GM19239 (cell line): ENCODE measurements at places on chromosomes 11 and 22.

DNA sequence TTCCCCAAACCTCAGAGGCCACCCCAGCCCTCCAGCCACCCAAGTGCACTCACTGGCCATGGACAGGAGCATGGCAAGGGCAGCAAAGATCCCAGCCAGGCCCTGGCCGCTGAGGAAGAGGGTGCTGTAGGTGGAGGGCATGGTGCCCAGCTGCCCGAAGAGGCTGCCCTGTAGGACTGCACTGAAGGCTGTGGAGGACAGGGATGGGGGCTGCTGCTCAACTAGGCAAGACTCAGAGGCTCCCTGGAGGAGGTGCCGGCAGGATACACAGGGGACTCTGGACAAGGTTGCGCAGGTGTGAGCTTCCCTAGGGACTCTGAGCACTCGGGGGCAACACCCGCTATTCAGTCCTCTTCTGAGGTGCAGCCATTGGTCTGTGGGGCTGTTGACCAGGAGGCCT lies 3.1 kb downstream of the SLC29A2 start:
- DNase-seq = no peak

- DNase-seq = peak; percentile 77
Measured at GRCh38 chr11:575313-575995, 816 bp upstream of the PHRF1 start.

DNA sequence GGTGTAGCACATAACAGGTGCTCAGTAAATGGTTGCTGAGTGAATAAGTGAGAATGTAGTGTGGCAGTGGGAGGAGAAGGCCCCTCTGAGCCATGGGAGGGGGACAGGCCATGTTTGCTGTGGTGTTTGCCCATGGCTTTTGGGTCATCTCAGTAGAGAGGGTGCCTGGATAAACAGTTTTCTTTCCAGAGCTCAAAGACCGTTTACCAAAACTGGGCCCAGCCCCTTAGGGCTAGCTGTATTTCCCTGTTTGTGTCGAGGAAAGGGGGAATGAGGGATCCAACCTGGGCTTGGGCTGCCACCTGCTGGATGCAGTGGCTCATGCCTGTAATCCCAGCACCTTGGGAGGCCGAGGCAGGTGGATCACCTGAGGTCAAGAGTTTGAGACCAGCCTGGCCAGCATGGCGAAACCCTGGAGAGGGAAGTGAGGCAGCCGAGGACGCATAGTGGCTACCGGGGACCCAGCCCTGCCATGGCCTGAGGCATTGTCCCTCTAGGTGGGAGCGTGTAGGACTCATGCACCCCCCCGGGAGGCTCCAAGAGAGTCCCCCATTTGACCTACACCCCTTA lies 8.7 kb upstream of the LTO1 start:
- DNase-seq = no peak

DNA sequence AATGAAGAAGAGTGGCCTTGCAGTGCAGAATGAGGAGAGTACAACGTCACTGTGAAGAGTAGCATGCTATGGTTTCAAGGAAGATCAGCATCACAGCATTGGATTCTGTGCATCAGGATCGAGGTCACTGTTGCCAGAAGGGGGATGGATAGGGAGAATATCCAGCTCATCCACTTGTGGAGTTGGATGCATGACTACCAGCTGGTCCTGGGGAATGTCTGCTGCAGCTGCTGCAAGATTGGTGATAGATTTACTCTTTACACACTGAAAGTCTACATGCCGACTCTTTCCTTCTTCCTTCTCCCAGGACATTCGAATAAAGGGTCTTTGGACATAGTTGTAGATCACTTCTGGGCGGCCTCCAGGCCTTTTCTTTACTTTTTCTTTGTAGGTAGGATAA lies 74.3 kb downstream of the BTBD10 start:
- no peak for DNase-seq

DNA sequence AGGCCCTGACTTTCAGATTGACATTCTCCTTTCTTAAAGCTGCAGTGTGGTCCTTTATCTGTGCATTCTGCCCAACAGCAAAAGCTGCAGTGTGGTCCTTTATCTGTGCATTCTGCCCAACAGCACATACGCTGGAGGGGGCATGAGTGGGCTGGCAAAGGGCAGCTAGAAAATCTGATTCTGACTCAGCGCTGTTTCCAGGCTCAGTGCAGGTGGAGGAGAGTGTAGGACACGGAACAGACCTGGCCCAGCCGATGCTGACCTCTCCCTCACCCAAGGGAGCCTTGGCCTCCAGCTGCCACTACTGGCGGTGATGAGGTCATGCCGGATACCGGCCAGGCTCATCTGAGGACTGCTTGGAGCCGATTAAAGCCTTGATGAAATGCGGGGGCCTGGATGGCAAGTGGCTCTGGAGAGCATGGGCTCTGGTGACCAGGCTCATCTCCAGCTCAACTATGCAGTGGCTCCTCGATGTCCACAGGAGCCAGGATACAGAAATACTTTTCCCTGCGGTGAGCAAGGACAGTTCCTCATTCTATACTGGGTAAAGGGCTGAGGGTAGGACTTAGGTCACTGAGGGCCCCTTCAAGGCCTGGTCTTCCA lies 84.6 kb downstream of the CLPB start:
- no peak for DNase-seq

DNA sequence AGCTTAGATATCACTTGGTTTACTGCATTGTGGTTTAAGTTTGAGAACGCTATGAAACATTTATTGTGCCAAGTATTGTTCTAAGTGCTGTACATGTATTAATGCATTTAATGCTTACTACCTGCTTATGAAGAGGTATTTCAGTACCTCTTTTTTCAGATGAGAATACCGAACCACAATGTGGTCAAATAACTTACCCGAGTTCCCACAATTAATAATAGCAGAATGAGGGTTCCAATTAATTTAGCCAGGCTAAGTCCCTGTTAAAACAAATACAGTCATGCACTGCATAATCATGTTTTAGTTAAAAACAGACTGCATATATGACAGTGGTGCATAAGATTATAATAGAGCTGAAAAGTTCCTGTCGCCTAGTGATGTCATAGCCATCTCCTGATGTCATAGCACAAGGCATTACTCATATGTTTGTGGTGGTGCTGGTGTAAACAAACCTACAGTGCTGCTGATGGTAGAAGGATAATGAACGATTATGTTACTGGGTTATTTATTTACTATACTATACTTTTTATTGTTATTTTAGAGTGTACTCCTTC lies 4.3 kb downstream of the ZC3H12C start:
- no peak for DNase-seq

- no peak for DNase-seq
Measured at GRCh38 chr11:104142698-104143097, 21.2 kb downstream of the PDGFD start.

- no peak for DNase-seq
Measured at GRCh38 chr11:124732230-124732629, 7.5 kb upstream of the NRGN start.

DNA sequence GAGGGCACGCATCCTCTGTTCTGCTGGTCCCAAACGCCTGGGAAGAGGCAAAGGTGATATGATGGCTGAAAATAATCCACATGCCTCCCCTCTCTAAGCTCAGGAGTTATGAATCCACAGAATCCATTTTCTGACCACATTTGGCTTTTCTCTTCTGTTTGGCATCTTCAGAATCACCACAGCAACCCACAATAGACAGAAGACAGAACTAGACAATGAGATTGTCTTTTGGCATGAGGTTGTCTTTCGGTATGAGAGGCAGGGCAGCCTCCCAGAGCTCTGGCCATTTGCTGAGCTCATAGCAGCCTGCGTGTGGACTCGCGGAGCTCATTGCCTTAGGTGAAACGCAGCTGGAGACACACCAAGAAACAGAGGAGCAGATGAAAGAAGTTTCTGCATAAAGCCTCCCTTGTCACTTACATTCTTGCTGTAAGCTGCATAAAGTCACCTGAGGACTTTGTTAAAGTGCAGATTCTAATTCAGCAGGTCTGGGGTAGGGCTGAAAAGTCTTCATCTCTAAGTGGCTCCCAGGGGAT lies 868.0 kb downstream of the NTM start:
- no peak for DNase-seq

GRCh38 chr22:50114221-50115021 lies 24.6 kb downstream of the MOV10L1 start:
- no peak for DNase-seq

DNA sequence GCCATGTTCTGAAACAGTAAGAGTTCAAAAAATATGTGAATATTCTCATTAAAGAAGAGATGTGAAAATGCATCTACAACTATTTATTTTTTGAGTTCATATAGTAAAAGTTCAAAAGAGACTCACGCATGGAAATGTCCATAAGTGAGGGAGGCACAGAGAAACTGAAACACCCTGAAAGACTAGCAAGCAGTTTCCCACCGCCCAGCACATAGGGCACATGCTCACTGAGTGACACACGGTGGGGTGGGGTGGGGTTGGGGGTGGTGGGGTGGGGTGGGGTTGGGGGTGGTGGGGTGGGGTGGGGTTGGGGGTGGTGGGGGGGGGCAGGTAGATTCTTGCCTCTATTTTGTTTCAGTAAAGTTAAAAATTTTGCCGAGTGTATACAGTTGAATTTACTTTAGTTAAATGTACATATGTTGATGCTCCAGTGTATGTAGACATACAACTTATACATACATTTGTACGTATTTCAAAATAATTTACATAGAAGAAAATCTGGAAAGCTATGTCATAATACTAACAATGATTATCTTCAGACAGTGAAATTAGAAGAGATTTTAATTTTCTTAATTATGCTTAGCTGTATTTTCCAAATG lies 6.3 kb downstream of the CCDC34 start:
- DNase-seq = no peak

DNA sequence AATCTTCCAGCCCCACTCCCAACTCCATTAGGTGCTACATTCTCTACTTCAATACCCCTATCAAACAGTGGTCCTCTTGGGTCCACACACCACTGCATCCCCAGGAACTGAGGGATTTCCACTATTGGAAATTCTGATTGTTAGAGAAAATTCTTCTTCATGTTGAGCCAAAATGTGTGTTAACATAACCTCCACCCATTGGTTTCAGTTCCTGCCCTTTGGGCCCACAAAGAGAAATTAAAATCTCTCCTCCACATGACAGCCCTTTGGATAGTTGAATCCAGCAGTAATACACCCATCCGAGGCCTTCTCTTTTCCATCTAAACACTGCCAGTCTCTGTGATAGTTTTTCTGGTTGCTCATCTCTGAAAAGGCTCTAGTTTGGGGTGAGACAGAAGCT lies 2.1 kb downstream of the VSIG2 start:
- DNase-seq = no peak

- no peak for DNase-seq
Measured at GRCh38 chr11:122440811-122441665, 214.5 kb upstream of the UBASH3B start.

- DNase-seq = no peak
Measured at GRCh38 chr11:41665441-41666360, 206.2 kb upstream of the LRRC4C start.

GRCh38 chr11:96263238-96263763 lies 79.7 kb downstream of the MAML2 start:
- DNase-seq = no peak

DNA sequence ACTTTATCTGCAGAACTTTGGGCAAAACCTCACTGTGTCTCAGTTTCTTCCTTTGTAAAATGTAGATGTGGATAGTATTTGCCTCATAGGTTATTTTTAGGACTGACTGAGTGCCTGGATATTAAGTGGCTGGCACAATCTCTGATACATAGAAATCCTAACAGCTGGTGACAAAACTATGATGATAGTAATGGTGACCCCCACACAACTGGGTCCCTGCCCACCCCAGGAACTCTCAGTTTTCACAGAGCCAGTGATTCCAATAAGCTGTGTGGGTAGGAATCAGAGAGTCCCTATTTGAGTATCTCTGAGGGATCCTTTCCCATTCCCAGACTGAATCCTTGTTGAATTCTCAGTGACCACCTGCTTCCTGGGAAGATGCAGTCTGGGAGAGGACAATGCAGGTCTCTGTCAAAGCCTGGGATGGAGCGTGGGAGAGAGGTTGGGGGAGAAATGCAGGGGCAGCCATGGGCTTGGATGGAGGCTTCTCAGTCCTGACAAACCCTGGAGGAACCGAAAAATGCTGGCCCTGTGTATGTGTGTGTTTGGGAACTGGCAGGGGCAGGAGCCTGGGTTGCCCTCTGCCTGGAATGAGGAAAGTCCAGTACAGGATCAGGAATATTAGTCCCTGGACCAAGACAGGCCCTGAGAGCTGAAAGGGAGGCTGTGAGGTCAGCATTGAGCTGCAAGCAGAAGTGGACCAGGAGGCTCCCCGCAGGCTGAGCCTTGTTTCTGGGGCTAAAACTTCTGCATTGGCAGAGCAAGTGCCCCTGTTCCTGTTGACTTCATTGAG lies 6.1 kb upstream of the P2RY6 start:
- no peak for DNase-seq

- no peak for DNase-seq
Measured at GRCh38 chr11:122348659-122349409, 232.8 kb upstream of the BLID start.

- DNase-seq = no peak
Measured at GRCh38 chr11:15091175-15091574, 17.8 kb downstream of the CALCB start.

DNA sequence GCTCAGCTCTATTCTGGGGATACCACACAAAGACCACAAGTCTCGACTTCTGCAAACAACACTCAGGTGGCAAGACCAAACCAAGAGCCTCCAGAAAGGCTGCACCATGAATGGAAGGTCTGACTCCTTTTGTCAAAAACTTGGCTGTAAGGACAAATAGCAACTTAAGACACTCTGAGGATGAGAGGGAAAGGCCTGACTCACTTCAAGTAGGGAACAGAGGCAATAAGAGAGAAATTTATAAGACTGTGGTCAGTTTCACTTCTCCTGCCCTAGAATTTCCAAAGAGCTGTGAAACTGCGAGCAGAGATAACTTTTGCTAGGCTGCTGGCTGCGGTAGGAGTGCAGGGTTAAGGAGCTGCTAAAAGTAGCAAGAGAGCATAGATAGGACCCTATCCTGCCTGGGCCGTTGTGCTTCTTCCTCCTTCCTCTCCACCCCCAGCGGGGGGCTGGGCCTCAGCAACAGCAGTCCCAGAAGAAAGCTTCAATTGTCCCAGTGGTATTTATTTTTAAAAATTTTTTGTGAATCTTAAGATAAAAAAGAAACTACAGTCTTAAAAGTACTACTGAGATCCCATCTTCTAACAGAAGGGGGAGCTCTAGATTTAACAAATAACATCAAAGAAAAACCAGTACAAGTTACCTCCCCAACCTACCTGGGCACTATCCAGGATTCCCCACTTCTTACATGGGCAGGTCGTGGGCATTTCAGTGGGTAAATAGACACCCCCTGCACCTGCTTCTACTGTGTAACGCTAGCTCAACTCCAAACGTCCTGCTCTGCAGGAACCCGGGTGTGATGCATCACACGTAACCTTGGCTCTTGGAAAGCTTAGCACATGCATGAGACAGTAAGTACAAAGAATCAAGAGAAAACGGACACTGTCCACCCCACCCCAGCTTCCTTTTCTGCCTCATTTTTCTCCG lies 66.4 kb downstream of the SGSM3 start:
- DNase-seq = no peak

DNA sequence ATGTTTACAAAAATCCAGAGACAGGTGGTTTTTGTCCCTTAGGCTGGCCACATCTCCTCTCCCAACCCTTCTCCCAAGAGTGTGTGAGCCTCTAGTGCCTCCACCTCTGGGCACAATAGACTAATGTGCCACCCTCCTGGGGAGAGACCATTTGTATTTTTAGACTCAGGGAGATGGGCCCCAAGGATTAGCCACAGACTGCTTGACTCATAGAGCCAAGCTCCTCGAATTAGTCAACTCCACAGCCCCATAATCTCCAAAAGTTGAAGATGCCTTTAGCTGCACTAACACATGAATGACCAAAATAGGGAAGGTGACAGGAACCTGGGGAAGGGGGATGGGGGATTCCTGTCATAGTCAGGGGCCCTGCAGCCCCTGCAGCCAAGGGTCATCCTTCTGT lies 53.0 kb upstream of the LRRC32 start:
- no peak for DNase-seq

- DNase-seq = peak; percentile 68
Measured at GRCh38 chr11:64206457-64207255, at the start of gene FERMT3. FERMT3 (plus strand) TSS chr11:64206721; CDS start chr11:64207365, 644 bp downstream.
